ENCODE measurements at places on chromosomes 4 and X.

GRCh38 chr4:10587697-10588096, 96.9 kb downstream of the CLNK start:
- no peak for DNase-seq

GRCh38 chrX:140141444-140142029, 176.2 kb upstream of the CXorf66 start:
- peak; percentile 4 for DNase-seq

DNA sequence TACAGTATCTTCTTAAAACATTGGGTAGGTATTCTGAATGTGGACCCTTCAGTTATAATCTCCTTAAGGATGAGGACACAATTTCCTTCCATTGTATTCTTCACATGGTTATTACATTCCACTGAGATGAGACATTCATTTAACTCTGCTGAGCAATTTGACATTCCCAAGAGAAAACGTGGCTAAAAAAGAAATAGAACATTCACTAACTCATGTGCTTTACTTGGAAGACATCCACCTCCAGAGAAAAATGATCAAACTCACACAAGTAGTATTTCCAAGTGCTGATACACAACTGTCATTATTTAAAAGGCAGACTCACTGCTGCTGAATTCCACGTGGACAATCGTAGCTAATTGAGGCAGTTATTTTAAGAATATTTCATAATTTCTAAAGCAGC, 227.9 kb upstream of the ANKRD50 start:
- no peak for DNase-seq

DNA sequence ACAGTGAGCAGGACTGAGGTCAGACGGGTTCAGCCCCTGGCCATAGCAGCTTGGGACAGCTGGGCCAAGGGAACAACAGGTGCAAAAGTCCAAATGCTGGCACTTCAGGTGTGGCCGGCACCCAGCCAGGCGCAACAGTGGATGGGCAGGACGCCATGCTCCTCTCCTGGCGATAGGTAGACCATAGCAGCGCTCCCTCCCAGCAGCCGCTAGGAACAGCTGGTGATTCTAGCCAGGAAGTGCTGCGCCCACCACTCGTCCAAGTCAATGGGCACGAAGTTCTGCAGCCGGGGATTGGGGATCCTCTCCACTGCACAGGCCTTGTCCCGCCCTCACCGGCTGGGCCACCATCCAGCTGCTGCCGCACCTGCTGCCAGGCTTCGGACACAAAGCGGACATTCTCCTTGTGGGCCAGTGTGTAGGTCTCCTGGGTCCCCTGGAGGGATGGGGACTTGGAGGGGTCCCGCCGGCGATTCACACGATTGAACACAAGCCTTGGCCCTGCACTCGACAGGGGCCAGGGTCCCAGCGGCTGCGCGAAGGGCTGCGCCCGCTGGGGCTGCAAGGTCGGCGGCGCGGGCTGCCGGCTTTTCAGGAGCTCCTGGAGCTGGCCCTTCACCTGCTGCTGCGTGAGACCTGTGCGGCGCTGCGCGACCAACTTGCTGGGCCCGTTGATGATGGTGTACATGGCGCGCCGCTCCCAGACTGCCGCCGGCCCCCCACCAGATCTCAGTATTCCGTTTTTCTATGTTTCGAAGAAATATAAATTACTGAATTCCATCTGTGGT, 227.5 kb upstream of the STK26 start:
- no peak for DNase-seq

- DNase-seq: no peak
Observed at GRCh38 chr4:147829401-147830101, 97.7 kb downstream of the ARHGAP10 start.

DNA sequence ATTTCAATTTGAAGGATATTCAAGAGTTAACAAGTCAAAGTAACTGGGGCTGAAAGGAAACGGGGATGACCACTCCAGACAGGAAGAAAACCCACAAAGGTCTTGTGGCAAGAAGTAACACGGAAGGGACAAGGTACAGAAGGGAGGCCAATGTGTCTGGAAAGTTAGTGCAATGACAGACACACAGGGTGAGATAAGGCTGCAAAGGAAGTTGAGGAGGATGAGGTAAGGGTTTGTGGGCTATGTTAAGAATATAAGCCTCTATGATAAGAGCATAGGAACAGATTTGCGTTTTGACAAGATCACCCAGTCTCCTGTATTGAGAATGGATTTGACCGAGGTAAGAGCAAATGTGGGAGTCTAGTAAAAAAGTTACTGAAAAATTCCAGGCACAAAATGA, 21.9 kb upstream of the EMCN start:
- DNase-seq: no peak

All from hematopoietic multipotent progenitor cell treated with erythropoietin and hydrocortisone succinate and interleukin-3 and kit ligand, for 17 days (in vitro differentiated cells).